Activated naive CD4-positive, alpha-beta T cell (primary cell): ENCODE measurements at places on chromosomes 11 and 22.

- no peak for DNase-seq
These were observed 162.5 kb downstream of the ETS1 start for GRCh38 chr11:128424851-128425285.

DNA sequence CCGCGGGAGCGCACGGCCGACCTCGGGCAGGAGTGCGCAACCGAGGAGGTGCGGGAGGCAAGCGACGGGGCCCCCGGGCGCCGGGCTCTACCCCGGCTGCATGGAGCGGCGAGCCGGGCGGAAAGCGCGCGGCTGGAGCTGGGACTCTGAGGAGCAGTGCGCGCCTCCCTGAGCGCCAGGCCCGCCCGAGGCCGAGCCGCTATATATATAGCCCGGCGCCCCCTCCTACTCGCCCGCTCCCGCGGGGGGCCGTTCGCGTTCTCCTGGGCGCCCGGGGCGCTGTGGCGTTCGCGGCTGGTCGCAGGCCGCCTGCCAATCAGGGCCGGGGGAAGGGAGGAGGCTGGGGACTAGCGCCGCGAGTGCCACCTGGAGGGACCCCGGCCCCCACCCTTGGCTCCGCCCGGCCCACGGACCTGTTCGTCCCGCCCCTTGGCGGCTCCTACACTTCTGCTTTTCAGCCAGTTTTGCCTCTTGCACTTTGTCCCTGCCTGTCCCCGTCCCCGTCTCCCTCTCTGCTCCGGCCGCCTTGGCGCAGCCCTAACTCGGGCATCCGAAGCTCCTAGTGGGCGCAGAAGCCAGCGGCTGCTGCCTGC is at the start of gene FGF4:
Gene FGF4 (minus strand): TSS at position 179 of the 593 bp plus-strand sequence. CDS start 257 bp downstream, outside the sequence.
- DNase-seq = no peak

- no peak for DNase-seq
These were observed 137.7 kb downstream of the FEZ1 start for GRCh38 chr11:125358254-125358840.

GRCh38 chr22:45786726-45787125 is 115.1 kb downstream of the ATXN10 start:
- no peak for DNase-seq

DNA sequence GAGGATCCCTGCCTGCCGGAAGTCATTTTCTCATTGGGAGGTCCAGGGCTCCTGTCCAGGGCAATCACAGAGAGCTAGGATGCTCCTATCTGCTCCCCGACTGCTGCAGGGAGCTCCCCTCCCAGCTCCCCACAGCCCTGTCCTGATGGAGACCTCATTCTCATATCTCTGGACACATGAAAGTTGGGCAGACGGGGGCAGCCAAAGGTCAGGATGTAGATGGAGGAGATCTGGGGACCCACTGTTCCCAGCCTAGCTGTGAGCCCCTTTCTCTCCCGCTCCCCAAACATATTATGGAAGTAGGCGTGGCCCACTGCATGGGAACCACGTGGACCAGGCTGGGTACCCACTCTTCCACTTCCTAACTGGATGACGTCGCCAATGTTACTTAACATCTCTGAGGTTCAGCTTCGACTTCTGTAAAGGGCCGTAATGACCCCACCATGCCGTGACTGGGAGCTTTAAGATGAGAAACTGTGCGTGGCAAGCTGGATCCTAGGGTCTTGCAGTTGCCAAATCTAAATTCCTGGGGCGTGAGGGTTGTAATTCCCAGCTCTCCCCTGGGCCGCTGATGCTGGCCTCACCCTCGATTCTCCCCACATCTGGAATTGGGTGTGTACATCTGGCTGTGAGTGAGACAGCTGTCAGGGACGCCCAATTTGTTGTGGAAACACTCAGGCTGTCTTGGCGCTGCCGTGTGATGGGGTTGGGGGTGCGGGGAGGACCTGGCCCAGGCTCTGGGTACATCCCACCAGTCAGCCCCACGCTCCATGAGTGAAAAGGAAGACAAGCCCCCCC is 1.8 kb downstream of the CDC42EP2 start:
- no peak for DNase-seq

DNA sequence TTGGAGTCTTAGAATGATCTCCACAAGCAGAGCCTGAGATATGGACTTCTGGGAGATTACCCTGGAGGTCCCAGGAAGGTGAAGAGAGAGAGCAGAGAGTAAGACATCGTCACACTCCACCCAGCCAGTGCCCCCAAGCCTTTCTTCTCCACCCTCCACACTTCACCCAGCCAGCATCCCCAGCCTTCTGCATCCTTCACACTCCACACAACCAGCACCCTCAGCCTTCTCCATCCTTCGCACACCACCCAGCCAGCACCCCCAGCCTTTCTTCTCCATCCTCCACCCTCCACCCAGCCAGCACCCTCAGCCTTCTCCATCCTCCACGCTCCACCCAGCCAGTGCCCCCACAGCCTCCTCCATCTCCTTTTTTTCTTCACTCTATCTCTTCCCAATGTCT is 603.9 kb upstream of the B3GAT1 start:
- no peak for DNase-seq

GRCh38 chr11:69667619-69668604 is 7.2 kb downstream of the LTO1 start:
- DNase-seq = no peak

DNA sequence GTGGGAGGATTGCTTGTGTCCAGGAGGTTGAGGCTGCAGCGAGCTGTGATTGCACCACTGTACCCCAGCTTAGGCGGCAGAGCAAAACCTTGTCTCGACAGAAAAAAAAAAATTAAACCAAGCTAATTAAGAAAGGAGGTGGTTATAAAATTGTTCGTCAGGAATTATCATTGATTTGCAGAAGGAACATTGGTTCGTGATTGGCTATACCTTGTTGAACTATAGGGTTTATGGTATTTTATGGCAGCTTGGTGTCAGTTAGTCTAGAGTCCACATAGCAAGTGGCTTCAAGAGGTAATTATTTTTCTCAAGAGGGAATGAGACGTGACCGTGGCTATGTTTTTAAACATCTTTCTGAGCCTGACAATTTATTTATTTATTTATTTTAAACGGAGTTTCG is 11.5 kb upstream of the TMEM216 start:
- no peak for DNase-seq

GRCh38 chr22:44225091-44225689 is 44.5 kb downstream of the PARVG start:
- DNase-seq = no peak

DNA sequence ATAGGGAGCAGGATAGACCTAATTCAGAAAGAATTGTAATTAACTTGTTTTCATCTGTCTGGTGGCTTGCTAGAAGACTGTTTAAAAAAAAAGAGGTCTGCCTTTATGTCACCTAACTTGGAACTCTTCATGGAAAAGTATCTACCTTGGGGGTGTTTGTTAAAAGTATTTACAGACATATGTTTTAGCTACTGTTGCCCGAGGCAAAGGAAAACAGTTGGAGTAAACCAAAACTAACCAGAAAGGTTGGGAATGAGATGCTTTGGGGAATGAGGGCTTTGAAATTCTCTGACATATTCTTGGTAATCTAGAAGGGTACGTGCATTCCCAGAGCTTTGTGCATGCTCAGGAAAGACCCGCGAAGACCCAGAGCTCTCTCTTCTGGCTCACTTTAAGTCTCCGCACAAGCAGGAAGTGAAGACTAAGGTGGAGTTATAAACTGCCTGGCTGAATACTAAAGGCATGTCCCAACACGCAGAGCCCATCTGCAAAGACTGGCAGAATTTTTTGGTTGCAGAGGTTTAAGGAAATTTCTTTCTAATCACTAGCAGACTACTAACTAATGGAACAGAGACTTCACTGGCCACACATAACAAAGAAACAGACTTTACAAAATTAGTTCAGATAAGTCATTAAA is 33.2 kb downstream of the HIKESHI start:
- no peak for DNase-seq

- no peak for DNase-seq
These were observed 443.3 kb downstream of the MN1 start for GRCh38 chr22:27358096-27358870.

- no peak for DNase-seq
These were observed 53.1 kb upstream of the SEPTIN5 start for GRCh38 chr22:19661156-19661555.

- no peak for DNase-seq
These were observed 527.0 kb downstream of the SOX6 start for GRCh38 chr11:15829312-15829711.

- DNase-seq = no peak
These were observed 140.2 kb upstream of the TIMP3 start for GRCh38 chr22:32661296-32661695.

GRCh38 chr11:83819931-83820549 is 533.9 kb upstream of the CCDC90B start:
- DNase-seq = no peak

DNA sequence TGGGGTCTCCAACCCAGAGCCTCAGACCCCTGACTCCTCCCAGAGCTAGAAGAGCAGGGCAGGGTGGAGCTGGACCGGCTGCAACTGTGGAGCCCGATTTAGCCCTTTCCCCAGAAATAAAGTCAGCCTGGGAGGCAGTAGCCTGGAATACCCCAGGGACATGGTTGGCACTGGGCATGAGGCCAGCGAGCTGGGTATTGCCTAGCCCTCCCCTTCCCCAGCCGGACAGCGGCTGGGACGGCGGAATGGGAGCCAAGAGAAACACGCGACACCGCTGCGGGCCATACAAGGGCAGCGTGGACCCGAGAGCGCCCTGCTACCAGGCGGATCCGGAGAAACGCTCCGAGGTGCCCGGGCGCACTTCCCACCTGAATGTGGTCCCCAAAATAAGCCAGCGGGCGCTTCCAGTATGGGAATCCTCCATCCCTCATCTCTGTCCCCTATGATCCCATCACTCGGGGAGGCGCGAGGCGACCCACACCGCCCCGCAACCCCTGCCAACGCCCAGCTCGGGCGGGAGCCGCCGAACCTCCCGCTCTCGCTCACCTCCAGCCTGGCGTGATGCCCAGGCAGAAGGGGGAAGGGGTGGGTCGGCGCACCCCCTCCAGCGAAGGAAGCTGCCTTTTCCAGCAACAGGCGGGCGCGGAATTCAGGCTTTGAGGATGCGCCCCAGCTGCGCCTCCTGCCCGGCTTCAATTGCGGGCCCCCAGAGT is 758 bp downstream of the MCAM start:
- no peak for DNase-seq

GRCh38 chr22:33303099-33303498 is 244.9 kb upstream of the SYN3 start:
- no peak for DNase-seq

DNA sequence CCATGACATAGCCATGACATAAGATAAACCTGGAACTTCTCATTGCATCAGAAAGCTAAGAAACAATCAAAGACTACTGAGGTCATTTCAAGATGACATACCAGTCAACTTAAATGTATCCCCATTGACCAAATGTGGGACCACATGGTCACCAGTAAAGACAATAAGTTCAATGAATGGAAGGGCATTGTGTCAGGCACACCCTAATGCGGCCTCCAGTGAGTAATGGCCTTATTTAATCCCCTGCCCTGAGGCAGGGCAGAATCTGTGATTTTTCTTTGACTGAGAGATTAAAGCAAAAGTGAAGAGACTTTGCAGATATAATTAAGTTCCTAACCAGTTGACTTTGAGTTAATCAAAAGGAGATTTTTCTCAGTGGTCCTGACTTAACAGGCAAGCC is 17.3 kb upstream of the SYT8 start:
- no peak for DNase-seq

DNA sequence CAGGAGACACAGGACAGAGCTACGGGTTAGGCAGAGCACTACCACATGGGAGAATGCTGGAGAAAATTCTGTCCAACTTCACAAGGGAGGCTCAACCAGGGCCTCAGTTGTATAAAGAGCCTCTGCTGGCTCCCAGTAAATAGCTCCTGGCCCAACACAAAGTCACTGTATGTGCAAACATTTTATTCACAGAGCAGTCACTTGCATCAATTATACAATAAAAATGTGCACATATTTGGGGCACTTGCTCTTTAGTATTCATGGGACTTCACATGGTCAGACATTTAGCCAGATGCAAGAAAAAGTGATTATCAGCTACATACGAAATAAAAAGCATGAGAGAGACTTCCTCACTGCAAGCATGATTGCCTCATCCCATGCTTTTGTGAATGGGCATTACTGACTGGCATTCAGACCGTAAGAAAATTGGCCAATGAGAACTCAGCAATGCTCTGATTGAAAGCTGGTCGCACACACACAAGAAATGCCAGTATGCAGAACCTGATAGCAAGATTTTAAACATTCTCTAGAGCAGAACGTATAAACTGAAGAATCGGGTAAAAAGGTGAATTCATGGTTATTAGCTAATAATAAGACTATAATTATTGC is 39.4 kb downstream of the BLID start:
- no peak for DNase-seq
